ENCODE measurements at places on chromosomes 12 and 14.

- DNase-seq, result no peak
Measured at GRCh38 chr14:104792101-104792884, 3.3 kb downstream of the AKT1 start.

GRCh38 chr12:93089805-93090569 is 160.9 kb upstream of the EEA1 start:
- DNase-seq, result peak; percentile 63

DNA sequence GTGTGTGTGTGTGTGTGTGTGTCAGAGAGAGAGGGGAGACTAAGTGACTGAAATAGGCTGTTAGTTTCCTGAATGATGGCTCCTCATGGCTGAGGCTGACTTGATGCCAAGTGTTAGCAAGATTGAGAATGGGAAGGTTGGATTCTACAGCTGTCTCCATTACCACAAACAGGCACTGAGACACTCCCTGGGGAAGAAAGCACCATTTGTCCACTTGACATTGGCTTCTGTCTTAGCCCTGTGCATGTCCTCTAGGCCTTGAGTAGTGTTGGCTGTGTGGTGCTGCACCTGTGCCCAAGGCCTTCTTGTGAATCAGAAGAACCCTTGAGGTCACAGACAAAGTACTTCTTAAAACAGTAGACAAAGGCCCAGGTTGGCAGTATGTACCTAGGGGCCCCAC is 15.6 kb downstream of the ERG28 start:
- no peak for DNase-seq

- DNase-seq, result no peak
Measured at GRCh38 chr12:2238111-2238510, 185.3 kb downstream of the CACNA1C start.

DNA sequence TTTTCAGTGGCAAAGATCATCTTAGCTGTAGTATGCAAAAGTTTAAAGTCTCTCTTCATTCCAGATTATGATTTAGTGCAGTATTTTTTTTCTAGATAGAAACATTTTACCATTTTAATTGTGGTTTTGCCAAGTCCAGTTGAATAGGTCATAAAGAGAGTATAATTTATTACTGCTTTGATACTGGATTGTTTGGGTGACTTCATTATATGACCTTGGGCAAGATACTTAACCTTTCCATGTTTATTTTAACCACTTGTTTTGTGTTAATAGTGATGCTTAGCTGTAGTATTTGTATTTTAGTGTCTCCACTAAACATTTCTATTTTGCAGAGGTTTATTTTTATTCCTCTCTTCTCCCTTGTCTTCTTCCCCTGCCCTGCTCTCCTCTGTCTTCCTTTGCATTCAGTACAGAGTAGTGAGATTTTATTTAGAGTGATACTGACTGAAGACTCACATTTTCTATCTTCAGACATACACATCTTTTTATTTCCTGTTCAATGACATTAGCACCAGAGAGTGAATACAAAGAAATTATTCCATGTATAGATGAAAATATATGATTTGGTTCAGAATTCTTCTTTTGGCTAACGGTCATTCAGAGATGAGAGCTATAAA is 215.2 kb downstream of the ERC1 start:
- no peak for DNase-seq

- DNase-seq, result peak; percentile 75
Measured at GRCh38 chr14:59464486-59465315, 479 bp downstream of the GPR135 start.

DNA sequence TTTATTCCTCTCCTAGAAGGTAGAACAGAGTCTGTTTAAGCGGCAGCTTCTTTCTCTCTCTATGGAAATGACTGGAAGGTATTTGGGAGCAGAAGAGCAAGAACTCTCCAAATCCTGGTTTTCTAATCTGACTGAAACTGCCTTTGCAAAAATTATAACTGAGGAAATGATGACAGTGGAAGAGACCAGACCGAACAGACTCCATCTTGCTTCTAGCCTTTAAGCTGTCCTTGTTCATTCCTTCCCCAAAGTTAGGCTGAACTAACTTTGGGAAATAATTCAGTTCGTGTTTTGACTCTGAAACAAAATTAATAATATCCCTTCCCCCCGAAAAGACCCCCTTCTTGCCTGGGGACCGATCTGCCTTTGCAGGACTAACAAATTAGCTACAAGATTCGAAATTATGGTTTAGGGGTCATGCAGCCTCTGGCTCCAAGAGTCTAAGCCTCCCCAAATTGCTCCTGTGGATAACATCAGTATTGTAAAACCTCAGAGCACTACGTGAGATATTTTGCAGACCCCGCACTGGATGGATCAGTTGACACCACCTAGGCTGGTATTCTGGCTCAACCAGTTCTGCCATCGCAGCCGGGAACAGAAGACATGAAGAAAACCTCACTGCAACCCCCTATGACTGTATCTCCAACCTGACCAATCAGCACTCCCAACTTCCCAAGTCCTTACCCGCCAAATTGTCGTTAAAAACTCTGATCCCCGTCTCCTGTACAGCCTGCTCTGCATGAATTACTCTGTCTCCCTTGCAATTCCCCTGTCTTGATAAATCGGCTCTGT is 14.1 kb downstream of the SELPLG start:
- DNase-seq, result no peak

DNA sequence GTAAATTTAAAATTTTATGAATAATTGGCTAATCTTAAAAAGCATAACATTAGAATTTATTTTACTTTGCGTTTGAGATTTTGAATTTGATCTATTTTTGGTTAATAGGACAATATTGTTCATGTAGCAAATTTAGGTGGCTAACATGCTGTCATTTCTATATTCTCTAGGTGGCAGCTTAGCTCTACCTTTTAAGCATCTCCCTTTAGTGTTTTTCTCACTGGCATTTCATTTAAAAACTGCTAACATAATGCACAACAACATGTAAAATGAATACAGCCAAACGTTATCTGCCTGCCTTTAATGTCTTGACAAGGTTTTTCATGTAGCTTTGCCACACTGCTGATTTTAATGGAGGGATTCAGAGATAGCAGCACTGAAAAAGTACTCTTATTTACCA is 272.4 kb upstream of the FBXO33 start:
- DNase-seq, result no peak

- DNase-seq, result no peak
Measured at GRCh38 chr12:112967306-112967705, 11.0 kb upstream of the OAS2 start.

- no peak for DNase-seq
Measured at GRCh38 chr14:81275305-81276072, 54.7 kb upstream of the GTF2A1 start.

GRCh38 chr12:129839679-129840078 is 64.1 kb downstream of the TMEM132D start:
- no peak for DNase-seq

All from adipocyte (in vitro differentiated cells).